Choroid plexus epithelial cell (primary cell): ENCODE measurements at places on chromosomes 13 and 19.
A peak's percentile ranks its signal among the peaks of the same experiment; 100 is the strongest.

DNA sequence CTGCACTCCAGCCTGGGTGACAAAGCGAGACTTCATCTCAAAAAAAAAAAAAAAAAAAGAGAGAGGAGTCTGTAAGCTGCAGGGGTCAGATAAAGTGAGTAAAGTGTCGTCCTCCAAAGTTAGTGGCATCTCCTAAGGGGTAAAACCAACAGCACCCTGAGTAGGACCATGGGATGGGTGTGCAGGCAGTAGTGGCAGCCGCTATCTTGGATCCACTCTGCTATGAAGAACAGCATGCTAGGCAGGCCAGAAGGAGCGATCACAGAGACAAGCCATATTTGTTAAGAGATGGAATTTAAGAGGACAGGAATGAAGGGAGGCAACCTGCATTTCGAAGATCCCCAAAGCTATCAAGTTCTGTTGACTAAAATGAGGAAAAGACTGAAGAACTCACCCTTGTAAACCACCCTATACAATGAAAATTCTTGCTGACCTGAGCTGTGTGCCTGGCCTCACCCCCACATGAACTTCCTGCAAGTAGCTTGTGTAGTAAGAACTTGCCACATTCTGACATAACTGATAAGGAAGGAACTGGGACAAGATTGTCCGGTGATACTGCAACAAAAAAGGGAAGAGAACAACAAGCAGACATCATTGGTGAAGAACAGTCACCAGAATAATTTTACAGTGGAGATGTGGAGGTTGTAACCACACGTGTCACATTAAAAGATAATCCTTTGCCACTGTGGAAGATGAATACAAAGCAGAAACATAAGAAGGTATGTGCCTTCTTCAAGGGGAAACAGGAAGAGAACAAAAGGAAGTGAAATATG lies 16.2 kb downstream of the DPY19L3 start:
- peak; percentile 54 for DNase-seq

GRCh38 chr13:108924134-108924533 lies 294.7 kb downstream of the MYO16 start:
- peak; percentile 73 for DNase-seq

- DNase-seq = no peak
Measured at GRCh38 chr13:80450386-80450785, 109.5 kb upstream of the SPRY2 start.

DNA sequence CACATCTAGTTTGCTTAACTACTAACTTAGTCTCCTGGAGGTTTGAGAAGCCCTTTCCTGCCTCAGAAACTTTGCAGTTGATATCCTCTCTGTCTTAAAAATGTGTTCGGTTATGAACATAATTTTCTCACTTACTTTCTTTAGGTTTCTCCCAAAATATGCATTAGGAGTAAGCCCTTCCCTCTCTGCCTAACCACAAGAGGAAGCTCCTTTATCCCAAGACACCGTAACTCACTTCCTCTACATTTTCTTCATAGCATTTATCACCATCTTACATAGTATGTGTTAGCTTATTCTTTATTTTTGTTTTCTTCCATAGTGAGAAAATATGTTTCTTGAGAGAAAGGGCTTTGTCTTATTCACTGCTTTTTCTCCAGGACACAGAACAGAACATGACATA lies 952.5 kb upstream of the ATXN8OS start:
- DNase-seq = no peak

DNA sequence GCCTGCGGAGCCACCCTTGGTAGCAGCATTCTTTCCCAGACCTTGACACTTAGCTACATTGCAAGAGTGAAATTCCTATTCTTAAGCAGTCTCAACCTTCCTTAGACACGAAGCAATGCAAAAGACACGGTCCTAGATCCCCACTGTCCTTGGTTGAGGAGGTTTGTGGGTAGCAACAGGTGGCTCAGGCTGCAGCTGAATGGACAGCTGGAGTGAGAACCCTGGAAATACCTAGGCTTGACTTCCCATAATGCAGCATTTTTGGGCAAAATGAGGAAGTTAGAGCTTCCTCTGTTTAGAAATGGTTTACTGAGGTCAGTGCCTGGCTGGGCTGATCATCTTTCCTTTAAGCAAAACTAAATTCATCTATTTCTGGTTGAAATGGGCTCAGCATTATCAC lies 296.6 kb downstream of the RFC3 start:
- no peak for DNase-seq
